Testis (tissue), 5 donors: ENCODE measurements at places on chromosomes 2 and 18.
A peak's percentile ranks its signal among the peaks of the same experiment; 100 is the strongest.

DNA sequence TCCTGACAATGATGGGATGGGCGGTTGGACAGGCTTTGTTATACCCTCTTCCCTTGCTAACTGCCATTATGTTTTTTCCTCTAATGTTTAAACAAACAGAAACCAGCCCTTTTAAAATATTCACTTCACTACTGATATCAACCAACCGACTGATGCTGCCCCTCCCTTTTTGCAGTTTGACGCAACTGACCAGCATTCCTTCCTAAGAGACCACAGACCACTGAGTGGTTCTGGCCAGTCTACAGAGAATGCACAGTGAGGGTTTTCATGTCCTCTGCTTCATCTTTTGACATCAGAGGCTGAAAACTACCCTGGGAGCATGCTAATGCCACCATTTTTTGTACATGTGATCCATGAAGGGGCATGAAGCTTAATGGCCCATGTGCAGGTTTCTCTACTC, 85.3 kb downstream of the CYP26B1 start:
- no peak for DNase-seq

DNA sequence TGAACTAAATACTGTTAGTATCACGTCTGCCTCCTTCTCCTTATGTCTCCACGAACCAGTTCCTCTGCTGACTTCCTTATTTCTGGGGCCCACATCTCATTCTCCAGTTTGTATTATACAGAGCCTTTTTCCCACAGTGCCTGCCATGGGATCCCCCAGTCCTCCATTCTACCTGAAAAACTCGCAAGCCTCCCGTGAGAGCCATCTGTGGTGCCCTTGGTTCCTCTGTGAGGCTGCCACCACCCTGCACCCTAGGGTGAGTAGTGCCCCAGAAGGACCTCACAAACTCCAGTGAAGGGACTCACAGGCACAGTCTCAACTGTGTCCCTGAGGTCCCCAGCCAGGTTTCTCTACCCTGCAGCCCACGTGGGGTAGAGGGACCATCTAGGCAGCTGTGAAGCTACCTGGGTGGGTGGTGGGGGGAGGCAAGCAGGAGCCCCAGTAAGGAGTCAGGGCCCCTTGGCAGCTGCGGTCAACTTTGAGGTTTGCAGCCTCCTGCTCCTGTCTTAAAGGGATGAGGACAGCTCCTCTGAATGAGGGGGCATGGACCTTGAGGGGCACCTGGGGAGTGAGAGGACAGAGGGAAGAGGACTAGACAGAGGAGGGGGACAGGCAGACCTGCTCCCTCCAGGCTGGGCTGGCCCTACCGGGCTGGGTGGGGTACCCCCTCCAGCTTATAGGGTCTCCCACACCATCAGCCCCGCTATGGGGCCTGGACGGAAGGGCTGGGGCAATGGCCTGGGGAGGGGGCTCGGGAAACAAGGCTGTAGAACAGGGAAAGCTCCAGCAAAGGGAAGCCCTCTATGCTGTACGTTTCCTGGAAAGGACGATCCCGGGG, 1.0 kb downstream of the PSTPIP2 start:
- no peak for DNase-seq

- peak; percentile 88 for DNase-seq
These were observed at the start of gene ZNF396 for GRCh38 chr18:35376742-35377695. Gene ZNF396 (minus strand): TSS chr18:35377337. CDS start chr18:35374292, 3,045 bp downstream.

- no peak for DNase-seq
These were observed 19.4 kb downstream of the CENPA start for GRCh38 chr2:26805241-26805676.

DNA sequence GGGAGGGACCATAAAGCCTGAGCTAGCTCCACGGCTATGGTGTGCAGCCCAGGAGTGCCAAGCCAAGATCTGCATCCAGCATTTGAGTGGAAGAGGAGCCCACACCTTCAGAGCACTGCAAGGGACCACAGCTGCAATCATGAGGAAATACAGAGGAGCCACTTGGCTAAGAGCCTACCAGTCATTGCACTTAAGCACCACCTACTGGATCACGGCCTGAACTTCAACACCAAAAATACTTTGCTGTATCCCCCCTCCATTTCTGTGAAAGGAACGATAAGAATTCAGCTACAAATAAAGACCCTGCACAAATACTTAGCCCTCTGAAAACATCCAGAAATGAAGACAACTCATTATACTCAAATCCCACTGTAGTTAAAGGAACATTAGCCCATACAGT, 545.3 kb downstream of the TSN start:
- no peak for DNase-seq

DNA sequence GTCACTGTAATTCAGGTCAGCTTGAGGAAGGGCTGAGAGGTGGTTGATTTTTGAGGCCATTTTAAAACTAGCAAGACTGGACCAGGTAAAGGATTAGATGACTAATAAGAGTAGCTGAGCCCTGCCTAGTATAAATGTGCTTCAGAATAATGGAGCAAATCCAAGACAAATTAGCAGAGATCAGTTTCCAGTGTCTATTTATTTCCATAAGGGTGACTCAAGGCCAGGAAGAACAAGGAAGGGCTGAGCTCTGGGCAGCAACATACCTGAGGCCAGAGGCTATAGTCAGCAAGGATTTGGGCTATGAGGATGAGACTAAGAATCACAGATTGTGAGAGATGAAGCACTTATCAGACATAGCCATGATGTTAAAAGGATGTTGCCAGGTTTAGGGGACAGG, 339.0 kb upstream of the LRRTM1 start:
- no peak for DNase-seq

DNA sequence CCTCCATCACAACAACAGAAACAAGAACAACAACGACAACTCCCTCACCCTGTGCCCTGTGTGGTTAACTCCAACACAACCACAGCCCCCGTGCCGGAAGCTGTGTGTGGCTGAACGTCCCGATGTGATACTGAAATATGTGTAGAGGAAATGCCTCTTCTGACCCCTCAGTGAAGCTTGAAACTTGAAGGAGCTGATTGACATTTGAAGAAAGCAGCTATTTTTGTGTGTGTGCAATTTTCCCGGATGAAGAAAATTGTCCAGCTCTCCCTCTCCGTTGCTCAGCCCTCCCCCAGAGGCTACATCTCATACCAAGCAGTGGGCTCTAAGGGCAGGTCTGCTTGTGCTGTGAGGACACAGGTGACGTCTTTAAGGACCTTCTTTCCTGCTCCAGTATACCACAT, 173.8 kb downstream of the ICOS start:
- DNase-seq = no peak

- DNase-seq = no peak
These were observed 291.6 kb downstream of the TNS1 start for GRCh38 chr2:217711188-217711587.

- DNase-seq = no peak
These were observed 49.5 kb downstream of the NFATC1 start for GRCh38 chr18:79445221-79445620.

- DNase-seq = no peak
These were observed 89.6 kb downstream of the PRELID3A start for GRCh38 chr18:12497296-12497695.
